GM23248 (cell line): ENCODE measurements at places on chromosomes 6 and 20. TPM values are rescaled to one million over a fixed set of nuclear protein-coding genes. Genes with fewer than 3 reads are reported as not detected.
A peak's percentile ranks its signal among the peaks of the same experiment; 100 is the strongest.

SLC2A10 gene
- 48.0 and 50.2 TPM in 2 replicates for total RNA-seq

PPIL6 gene
- total RNA-seq, result 3.5 and 3.7 TPM in 2 replicates

LCA5 gene
- total RNA-seq, result 2.7 and 4.2 TPM in 2 replicates

- DNase-seq, result peak; percentile 94
Observed at GRCh38 chr6:7140631-7141378, 33.0 kb downstream of the RREB1 start.

DNA sequence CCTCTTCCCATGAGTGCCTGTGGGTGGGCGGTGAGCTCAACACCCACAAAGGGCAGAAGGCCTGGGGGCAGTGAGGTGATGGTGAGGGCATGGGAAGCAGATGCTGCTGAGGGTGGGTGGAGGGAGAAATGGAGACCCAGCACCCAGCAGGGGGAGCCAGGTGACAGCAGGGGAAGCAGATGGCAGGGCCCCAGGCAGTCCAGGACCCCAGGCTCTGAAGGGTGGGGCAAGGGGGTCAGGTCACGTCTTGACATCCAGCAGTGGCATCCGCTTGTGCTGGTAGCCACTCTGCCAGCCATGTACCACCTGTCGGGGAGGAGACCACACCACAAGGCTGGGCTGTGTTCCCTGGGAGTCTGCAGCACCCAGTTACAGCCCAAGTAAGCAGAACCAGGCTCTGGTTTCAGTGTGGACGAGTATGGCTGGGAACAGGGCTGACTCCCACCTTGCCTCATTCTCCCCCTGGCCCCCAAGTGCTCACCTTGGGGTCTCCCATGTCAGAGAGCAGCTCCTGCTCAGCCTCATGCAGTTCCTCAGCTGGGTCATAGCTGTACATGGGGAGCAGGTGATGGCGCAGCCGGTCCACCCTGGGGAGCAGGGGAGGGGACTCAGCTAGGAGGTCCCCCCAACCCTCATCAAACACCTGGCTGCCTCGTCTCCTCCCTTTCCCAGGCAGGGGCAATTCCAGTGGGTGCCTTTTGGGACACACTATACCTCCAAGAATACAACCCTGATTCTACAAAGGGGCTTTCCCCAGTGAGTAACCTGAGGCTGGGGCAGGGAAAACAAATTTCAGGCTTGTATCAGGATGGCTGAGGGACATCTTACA lies 2.0 kb downstream of the SMIM29 start:
- DNase-seq, result peak; percentile 55

GRCh38 chr6:153023977-153024708 lies 21.6 kb upstream of the MTRF1L start:
- peak; percentile 65 for DNase-seq

DNA sequence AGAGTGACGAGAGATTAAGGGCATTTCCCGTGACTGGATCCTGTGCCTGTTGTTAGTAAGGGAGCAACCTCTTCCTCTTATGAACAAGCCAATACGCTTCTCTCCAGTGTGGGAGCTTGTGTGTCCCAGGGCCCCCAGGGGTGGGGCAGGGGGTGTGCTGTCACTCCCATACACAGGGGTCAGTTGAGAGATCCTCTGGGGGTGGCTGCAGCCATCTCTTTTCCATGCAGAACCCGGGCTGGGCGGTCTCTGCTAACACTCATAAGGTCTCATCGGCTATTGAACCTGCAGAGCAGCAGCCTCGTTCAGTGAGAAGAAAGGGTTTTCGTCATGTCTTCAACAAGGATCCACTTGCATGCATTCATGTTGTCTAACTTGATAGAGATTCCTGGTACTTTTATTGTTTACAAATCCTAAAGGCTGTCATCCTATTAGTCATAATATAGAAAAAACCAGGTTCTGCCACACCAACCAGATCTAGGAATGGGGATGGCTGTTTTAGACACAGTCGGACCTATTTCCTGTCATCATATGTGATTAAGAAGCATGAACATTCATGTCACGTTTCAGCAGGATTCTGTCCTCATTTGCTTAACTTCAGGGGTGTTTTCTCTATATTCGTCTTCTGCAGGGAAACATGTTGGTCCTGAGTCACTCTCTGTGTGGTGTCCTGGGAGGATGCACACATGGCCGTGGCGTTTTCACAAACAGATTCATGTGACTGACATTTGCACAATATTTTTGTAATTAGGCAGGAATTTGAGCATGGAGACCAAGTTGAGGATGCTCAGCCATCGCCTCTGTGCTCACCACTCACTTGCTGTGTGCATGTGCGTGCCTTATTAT lies 13.3 kb upstream of the THBS2 start:
- peak; percentile 85 for DNase-seq
